ENCODE measurements at places on chromosomes 11 and 22.

GRCh38 chr22:35634015-35634414 is 14.2 kb upstream of the APOL6 start:
- no peak for DNase-seq

DNA sequence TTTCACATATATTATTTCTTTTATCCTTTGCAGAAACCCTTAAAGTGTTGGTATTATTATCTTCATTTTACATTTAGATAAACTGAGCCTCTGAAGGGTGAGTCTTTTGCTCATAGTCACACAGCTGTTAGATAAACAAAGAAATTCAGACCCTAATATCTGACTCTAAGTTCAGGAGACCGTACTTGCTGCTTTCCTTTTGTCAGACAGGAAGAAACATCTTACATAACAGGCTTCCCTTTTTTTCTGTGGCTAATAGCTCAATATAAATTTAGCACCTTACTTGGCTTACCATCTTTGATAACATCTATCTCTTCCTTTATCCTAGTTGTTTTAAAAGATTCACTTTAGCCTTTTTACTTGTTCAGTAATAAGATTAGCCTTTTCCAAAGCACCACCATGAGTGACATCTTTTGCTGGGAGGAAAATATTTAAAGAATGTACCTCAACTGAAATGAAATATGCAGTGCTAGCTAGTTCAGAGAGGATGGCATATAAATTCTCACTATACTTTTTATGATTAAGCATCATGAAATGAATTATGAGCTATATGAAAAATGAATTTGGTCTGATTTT is 128.6 kb downstream of the WNT11 start:
- DNase-seq = no peak

GRCh38 chr22:35601743-35602615 is 15.2 kb downstream of the MB start:
- DNase-seq = no peak

- peak; percentile 89 for DNase-seq
These were observed 16.7 kb downstream of the BCL9L start for GRCh38 chr11:118908901-118909618.

GRCh38 chr11:79045800-79046304 is 395.0 kb downstream of the TENM4 start:
- DNase-seq = no peak

GRCh38 chr11:68002938-68003845 is 705 bp downstream of the UNC93B1 start:
- peak; percentile 70 for DNase-seq

DNA sequence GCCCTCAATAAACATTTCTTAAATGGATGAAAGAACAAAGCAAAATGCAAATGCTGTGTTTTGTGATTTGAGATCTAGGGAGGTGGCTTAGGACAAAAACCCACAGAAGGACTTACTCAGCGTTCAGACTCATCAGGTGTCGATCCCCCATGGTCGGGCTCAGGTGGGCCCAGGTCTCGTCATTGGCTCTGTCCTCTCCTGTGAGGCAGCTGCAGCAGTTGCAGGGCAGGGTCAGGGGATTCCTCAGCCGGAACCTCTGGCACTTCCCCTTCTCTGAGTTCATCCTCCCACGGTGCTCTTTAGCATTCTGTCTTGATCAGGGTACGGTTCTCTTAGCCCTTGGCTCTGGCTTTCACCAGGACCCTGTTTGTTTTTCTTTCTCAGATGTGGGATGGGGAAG is 14.0 kb upstream of the ACR start:
- no peak for DNase-seq

DNA sequence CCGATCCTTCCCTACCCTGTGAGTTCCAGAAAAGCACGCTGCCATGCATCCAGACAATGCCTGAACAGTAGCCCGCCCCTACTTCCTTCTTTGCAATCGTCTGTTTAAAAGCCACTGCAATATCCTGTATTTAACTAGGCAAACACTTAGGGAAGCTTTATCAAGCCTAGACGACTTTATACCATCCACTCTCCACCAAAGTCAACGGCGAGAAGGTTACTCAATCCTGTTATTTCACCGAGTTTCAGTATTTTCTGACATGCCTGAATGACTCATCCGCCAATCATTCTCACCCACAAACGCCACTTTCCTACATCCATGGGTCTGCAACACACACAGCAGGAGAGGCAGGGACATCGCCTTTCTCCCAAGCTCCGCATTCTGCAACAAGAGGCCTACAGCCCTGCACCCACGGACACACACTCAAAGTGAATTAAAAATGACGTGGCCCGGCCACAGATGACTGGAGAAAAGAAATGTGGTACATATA is 9.3 kb downstream of the CELSR1 start:
- no peak for DNase-seq

DNA sequence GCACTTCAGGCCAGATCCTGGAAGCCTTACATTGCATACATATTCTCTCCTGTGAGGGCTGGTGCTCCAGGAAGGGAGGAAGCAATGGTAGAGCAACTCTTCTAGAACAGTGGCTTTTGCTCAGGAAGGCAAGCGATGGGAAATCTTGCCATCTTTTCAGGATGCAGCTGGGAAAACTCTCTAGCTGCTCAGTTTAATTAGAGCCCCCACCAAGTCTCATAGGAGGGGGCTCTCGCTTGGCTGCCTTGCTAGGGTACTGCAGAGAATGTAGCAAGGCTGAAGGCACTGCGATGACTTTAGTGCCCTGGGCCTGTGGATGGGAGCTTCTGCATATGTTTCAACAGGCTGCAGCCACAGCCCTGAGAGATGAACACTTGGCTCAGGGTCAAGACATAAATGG is 357.2 kb upstream of the SYN3 start:
- no peak for DNase-seq

- peak; percentile 54 for DNase-seq
These were observed 363.0 kb downstream of the TENM4 start for GRCh38 chr11:79077702-79078330.

- no peak for DNase-seq
These were observed 172.8 kb downstream of the RRAS2 start for GRCh38 chr11:14186046-14186775.

- DNase-seq = no peak
These were observed 131.0 kb downstream of the MORC2 start for GRCh38 chr22:30837531-30837930.

- DNase-seq = no peak
These were observed 237.3 kb downstream of the ST3GAL4 start for GRCh38 chr11:126592496-126593410.

DNA sequence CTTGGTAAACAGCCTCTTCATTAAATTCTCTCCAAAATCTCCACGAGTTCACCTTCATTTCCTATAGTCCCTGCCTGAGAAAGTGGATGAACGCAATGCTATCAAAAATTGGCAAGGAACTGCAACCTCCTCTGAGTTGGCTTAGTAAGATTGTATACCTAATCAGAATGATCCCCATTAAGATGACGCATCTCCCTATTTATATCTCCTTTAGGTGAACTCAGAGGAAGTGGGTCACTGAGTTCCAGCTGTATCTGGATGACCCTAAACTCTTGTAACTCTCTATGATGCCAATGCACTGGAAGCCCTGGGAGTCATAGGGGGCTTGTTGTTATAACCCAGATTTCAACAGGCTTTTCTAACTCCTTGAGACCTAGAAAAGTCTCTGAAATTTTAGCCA is 48.2 kb downstream of the OR10A6 start:
- DNase-seq = no peak

GRCh38 chr22:17786435-17787161 is 12.3 kb upstream of the BID start:
- no peak for DNase-seq

- no peak for DNase-seq
These were observed 5.4 kb downstream of the FDX1 start for GRCh38 chr11:110434952-110435779.

- DNase-seq = no peak
These were observed 22.4 kb downstream of the SIK2 start for GRCh38 chr11:111624608-111625007.

DNA sequence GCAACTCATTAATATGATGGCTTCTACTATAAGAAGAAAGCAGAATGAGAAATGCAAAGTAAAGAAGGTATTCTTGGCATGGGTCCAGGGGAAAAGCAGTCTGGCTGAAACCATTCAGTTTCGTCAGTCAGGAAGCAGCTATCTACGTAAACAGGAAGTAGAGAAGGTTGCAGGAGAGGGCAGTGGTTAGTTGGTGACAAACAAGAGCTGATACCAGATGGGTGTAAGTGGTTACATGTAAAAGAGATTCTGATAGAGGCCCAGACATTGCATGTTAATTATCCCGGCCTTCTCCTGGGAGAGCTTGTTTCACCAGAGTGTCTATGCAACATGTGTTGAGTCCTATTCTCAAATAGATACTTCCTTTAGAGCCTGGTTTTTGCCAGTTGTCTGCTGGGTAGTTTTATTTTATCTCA is 58.4 kb upstream of the PSMA1 start:
- DNase-seq = peak; percentile 24

- no peak for DNase-seq
These were observed 55.2 kb downstream of the MACROD1 start for GRCh38 chr11:64110465-64111375.

DNA sequence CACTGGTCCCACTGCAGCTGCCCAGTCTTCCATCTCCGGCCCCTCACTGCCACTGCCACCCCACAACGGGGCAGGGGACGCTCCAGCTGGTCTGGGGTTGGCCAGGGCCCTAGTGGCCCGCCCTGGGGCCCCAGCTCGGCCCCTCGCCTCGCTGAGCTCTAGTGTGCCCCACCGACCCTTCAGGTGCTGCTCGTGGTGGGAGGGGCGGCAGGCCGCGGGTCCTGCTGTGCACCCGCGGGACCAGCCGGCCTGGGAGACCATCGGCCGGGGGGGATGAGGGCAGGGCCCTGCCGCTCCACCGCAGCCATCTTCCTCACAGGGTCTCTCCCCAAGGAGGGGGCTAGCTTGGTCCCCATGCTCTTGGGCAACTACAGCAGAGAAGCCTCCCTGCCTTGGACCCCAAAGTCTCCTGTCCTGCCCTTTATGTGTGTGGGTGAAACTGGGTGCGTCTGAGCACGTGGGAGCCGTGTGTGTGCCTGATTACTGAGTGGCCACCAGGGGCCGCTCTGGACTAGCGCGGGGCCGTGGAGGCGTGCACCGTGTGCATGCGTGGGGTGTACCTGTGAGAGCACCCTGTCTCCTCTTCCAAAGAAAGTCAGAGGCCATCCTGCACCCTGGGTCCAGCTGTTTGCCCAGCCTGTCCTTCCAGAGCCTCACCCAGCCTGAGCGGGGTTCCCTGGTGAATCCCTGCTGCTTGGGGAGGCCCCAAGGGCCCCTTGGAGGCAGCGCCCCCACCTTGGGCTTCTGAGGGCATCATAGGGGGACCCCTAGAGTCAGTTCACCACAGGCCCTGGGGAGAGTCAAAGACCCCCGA is 6.0 kb upstream of the ACR start:
- DNase-seq = peak; percentile 86

DNA sequence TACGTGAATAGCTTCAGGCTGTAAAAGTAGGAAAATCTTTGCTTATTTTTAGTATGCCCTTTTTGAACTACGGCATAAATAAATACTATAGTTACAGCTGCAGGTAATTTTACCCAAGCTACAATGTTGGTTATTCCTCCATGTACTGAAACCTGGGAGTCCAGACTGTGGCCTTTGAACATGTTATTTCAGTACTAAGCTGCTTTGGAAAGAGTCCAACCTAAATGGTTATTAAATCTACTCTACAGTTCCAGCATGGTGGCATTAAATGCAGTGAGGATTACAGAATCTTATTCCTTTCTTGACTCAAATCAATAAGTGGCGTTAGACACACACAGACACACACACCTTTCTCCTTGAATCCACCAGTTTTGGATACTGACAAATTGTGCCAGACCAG is 165.1 kb downstream of the MSANTD4 start:
- DNase-seq = no peak

DNA sequence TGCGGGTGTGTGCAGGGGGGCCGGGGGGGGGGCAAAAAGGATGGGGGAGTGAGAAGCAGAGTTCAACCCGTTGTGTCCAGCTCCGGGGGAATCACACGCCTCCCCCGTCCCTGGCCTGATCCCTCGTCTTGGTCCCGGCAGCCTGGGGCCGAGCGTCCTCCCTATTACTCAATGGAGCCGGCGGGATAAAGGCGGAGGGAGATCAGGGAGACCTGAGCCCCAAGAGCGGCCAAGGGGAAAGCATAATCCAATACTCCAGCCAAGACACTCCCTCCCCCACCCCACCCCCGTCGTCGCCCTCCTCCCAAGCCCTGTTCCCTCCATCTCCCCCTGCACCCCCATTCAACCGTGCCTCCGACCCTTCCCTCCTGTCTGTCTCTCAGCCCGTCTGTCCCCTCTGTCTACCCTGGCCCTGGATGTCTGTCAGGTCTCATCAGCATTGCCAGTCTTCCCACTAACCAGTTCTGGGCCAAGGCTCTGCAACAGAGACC is 2.6 kb downstream of the PHOX2A start:
- peak; percentile 68 for DNase-seq

DNA sequence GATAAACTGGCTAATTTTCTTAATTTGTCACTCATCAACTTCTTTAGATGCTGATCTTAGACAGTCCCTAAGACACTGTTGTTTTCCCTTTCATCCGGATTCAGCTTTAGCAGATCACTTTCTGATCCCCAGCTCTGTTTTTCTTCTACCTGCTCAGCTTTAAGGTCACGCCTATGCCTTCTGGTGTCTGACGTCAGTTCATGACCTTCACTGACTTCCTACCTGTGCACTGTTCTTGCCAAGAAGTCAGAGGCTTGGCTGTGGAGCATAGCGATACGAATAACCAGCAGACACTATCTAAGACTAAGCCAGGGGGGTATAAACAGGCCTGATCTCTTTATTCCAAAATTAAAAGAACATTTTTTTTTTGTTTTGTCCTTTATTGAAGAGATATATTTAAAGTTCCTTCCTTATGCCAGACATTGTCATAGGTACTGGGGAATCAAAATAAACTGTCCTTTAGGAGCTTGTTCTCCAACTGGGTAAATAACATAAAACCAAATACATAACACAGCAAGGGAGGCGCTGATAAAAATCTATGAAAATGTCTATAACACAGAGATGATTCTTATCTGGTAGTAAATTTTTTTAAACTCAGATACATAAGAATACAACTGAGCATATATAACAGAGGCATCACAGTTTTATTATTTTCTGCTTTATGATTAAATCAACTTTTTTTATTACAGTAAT is 352.2 kb upstream of the CTSC start:
- no peak for DNase-seq

- DNase-seq = no peak
These were observed 162.8 kb upstream of the SNX19 start for GRCh38 chr11:131079036-131079435.

GRCh38 chr11:125224391-125225021 is 60.0 kb downstream of the PKNOX2 start:
- peak; percentile 60 for DNase-seq

GRCh38 chr11:62466444-62466843 is 47.6 kb downstream of the SCGB1A1 start:
- DNase-seq = no peak

- no peak for DNase-seq
These were observed 166.6 kb downstream of the BRD1 start for GRCh38 chr22:49660794-49661781.

GRCh38 chr11:132475026-132475425 is 1057.3 kb downstream of the OPCML start:
- no peak for DNase-seq

GRCh38 chr11:7787239-7787638 is 9.5 kb downstream of the OR5P2 start:
- no peak for DNase-seq

Measured in SK-N-SH (cell line).